ENCODE measurements at places on chromosomes 1 and 21.

DNA sequence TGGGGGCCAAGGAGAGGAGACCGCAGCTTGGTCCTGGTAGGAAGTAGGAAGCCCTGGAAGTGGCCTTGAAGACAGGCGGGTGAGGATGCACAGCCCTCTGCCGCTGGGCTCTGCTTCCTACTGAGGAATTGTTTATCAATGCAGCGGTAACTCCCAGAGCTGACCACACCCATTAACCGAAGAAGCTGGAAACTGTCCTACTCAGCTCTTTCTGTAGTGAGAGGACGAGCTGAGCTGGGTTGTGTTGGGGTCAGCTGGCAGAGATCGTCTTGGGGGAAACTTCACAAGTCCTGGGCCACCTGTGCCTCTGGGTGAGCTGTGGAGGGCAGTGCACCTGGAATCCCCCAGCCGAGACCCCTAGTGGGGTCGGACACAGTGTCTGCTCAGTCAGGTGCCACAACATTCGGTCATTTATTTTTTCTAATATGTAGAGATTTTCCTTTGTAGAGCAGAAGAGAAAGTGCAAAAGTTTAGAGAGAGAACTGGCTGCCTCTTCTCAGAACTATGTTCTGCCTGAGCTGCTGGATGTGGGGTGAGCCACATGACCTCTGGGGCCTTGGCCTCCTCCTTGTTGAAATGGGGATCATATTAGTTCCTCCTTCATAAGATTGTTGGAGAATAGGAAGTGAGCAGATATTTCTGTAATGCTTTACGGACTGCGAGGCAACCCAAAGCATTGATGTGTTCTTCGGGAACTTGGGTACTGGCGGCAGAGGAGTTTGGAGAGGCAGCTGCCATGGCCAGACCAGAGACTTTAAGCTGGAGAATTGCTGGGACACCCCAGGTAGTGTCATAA is 3.6 kb downstream of the NECAP2 start:
- no peak for DNase-seq

GRCh38 chr21:38841472-38841871 is 35.7 kb downstream of the ETS2 start:
- DNase-seq = no peak

DNA sequence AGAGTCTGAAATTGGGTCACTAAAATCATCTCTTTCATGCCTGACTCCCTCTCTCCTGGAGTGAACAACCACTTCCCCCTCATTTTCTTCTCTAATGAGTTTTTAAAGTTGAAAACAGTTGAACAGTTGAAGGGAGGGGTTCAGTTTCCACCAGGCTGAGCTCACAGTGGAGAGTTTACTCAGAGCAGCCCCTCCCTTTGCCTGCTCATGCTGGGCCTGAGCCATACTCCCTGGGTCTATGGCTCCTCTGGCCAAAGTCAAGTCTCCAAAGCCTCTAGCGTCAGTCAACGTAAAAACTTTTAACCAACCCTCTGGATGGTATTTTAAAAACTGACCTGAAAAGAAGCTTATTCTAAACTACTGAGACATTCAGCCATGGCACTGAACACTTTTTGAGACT is 100.8 kb upstream of the RNPC3 start:
- DNase-seq = no peak

DNA sequence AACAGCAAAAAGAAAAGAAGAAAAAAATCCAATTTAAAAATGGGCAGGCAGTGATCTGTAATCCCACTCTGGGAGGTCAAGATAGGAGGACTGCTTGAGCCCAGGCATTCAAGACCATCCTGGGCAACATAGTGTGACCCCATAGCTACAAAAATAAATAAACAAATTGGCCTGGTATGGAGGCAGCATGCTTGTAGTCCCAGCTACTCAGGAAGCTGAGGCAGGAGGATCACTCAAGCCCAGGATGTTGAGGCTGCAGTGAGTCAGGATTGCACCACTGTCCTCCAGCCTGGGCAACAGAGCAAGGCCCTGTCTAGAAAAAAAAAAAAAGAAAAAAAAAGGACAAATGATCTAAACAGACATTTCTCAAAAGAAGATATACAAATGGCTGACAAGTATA is 99.6 kb downstream of the EIF4G3 start:
- DNase-seq = peak; percentile 36

DNA sequence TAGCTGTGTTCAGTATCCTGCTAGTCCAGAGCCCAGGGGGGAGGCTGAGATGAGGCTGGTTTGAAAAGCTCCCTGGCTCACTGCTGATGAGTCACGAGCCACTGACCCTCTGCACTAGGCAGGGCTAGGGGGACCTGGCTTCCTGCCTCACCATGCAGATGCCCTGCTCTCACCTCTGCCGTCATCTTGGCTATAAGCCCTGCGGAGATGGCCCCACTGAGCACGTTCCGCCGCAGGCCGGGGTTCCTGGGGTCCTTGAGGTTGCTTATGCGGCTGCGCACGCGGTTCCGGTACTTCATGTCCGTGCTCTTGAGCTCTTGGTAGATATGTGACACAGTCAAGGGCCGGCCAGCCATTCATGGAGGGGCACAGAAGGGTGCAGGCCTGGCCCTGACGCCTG is 24.1 kb upstream of the ZNF436 start:
- peak; percentile 73 for DNase-seq

DNA sequence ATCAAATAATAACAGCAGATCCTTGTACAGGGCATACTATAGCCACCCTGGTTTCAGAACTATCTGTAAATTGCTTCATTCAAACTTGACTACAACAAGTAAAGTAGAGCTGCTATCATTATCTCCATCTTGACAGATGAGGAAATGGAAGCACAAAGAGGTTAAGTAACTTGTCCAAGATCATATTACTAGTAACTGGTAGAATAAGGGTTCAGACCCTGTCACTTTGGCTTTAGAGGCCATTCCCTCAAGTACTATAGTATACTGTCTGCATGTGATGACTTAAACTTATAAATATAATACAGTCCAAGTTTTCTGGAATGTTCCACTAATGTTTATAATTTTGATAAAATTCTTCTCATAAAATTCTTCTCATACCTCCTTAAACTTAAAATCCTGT is 24.8 kb downstream of the PGM1 start:
- DNase-seq = peak; percentile 31

DNA sequence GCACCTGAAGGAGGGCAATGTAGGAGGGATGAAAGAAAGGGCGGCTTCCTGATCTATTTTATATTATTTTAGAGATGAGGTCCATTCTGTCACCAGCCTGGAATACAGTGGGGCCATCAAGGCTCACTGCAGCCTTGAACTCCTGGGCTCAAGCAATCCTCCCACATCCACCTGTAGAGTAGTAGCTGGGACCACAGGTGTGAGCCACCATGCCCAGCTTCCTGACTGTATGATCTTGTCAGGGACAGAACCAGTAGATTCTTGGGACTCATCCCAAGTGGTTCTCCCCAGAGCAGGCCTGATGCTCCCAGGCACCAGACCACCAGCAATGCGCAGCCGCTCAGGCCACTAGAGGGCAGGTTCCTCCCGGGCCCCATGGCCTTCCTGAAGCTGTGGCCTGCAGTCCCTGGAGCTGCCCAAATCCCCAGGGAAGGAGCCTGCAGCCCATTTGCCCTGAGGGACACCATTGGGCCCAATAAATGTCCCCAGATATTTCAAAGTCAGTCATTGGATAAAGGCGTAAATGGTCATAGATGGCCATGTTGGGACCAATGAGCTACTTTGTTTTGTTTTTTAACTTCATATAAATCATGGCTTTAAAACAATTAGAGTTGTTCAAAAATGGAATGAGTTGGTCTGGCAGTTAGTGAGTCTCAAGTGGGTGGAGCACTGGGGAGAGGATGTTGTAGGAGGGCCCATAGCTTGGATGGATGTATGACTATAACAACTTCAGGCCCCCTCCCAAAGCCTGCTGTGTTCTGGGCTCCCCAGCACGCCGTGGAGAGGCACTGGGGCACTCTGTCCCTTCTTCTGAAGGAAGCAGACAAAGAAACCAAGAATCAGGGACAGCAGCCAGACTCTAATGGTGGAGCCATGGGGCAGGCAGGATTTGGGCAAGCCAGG is 44.7 kb upstream of the GOLT1A start:
- DNase-seq = peak; percentile 61

DNA sequence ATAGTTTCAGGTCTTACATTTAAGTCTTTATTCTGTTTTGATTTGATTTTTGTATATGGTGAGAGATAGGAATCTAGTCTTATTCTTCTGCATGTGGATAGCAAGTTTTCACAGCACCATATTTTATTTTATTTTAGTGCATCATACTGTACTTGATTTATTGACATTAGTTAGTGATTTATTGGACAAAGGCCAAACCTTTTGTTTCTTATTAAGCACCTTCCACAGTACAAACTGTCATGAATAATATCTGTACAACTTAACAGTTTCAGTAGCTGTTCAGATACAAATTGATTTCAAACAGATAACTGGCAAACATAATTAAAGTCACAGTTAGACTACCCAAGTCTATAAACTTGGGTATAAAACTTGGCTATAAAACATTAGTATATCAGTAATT is 15.8 kb downstream of the CD1D start:
- DNase-seq = no peak

- no peak for DNase-seq
These were observed 22.2 kb downstream of the MKNK1 start for GRCh38 chr1:46581681-46582455.

DNA sequence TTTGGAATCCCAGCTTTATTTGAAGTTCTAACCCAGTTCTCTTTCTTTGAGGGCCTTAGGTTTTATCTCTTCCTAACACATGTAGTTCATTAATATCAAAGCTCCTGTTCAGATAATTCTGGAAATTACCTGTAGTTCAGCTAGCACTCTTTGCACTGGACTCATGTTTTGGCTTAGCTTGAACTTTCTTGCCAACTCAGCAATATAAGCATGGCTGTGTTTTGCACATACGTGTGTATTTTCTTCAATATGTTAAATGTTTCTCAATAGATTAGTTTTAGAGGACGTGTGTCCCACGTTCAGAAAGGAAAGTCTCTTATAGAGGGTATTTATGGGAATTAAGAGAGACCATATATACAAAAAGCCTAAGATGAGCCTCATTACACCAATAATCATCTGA is 271.8 kb upstream of the USP25 start:
- DNase-seq = no peak

GRCh38 chr1:181112071-181112929 is 23.8 kb downstream of the IER5 start:
- DNase-seq = peak; percentile 91

DNA sequence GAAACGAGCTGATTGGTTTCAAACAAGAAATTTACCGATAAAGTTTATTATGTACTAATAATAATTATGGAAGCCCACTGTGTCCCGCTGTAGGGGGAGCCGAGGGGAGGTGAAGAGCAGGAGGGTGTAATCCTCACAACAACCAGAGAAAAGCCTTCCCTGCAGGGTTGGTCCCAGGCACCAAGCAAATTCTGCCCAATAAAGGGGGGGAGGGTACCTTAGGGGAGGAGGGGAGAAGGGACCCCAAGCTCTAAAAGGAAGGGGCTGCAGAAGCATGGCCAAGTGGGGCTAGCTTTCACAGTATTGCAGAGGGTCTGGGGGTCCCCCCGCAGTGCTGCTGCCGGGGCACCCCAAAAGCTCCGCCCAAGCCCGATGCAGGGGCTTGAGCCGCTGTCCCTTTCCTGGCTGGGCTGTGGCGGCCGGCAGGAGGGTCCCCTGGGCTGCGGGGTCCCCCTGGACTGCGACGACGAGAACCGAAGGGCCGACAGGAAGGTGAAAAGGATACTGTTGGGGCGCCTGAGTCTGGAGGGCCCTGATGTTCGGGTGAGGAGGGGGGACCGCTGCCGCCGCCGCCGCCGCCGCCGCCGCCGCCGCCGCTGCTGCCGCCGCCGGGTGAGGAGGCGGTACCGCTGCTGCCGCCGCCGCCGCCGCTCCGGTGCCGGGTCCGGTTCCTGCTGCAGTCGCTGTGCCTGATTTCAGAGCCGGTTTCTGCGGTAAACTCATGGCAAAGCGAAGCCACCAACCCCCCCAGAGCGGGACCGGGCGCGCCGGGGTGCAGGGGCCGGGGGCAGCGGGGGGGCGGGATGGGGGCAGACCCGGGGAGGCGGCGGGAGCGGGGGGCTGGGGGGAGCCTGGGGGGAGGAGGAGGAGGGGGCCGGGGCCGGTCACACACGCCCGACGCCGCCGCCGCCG is 771 bp downstream of the EIF4G3 start:
- DNase-seq = peak; percentile 18

DNA sequence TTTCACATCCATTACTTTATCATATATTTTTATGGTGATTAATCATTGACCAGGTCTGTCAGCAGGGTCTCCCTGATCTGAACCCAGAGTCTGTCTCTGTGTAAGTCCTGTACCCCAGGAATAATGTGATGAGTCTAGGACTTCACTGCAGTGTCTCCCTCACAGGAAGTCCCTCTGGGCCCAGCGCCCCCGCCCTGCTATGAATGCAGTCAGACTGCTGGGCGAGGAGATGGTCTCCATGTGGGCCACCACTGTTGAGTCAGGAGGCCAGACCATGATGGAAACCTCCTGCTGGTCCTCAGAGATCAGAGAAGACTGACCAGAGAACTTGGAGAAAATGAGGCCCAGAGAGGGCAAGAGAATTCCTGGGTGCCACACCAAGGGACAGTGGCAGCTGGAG is 9.5 kb downstream of the TMEM222 start:
- DNase-seq = no peak

DNA sequence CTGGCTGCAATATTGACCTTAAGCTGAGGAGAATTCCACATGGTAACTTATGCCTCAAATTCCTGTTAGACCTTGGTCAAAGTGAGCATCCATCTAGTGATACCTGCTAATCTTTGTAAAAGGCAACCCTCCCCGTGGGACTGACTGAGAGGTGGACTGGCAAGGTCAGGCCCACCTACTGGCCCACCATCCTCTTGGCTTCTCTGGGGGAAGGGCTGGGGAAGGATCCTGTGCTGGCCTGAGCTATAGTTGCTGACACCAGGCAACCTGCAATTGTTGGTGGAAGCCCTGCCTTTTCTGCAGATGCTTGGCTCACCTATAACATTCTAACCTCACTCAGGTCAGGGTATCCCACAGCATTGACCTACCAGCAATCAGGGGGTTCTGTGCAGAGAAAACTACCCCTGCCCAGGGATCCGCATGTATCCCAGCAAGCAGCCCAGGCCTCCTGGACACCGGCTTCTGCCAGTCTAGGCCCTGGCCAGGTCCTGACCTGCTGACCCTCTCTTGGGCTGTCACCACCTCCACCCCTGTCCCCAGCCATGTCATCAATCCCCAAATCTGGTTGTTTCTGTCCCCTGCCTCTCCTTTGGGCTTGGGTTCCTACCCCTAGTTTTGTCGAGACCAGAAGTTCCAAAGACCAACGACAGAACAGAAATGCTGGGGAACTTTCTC is 108.1 kb upstream of the EDN2 start:
- no peak for DNase-seq
